ENCODE measurements at places on chromosomes 3 and 15. TPM values are rescaled to one million over a fixed set of nuclear protein-coding genes. Genes with fewer than 3 reads are reported as not detected.
A peak's percentile ranks its signal among the peaks of the same experiment; 100 is the strongest.

DNA sequence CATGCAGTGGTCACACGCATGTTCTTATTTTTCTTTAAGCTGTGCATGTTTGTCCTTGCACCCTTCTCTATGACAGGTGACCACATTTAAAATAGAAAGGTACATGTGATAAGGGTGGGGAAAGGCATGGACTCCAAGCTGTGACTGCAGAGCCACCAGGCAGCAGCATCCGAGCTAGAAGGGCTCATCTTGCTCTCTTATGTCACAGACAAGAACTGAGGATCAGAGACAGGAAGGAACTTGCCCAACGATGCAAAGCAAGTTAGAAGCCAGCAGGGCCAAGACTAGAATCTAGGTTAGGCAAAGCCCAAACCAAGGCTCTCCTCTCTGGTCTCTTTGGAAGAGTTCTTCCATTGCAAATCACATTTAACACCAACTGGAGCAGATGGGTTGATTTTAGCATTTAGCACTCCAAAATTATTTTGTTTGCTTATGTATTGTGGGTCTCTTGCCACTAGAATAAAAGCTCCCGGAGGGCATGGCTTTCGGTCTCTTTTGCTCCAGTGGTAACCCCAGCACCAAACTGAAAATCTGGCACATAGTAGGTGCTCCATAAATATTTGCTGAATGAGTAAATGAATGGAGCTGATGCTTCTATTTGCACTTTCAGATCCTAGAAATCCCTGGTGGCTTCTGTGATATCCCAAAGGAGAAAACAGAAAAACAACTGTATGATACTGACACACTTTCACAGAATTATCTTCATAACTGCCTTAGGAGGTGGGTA, 84.3 kb downstream of the IQSEC1 start:
- DNase-seq, result no peak
- no peak overlapping the region for H3K4me3 ChIP-seq
- no peak overlapping the region for H3K27ac ChIP-seq
- no peaks in the 10 kb centered on the region for H3K27me3 ChIP-seq

GRCh38 chr3:66428733-66429132, 72.1 kb downstream of the LRIG1 start:
- H3K36me3 ChIP-seq, result no peaks in the 10 kb centered on the region
- H3K27me3 ChIP-seq, result no peaks in the 10 kb centered on the region
- peak overlapping the region; percentile 66 for H3K27ac ChIP-seq
- no peaks in the 10 kb centered on the region for H3K4me1 ChIP-seq

- no peaks in the 10 kb centered on the region for H3K4me1 ChIP-seq
- H3K27ac ChIP-seq, result no peak overlapping the region
- no peaks in the 10 kb centered on the region for H3K27me3 ChIP-seq
- no peak for DNase-seq
- no peak overlapping the region for H3K4me3 ChIP-seq
These were observed 54.7 kb downstream of the ISL2 start for GRCh38 chr15:76391309-76391708.

MEX3B gene
- 3.5 TPM for total RNA-seq

OCA2 gene
- total RNA-seq, result not detected

LMAN1L gene
- total RNA-seq, result not detected
